GDM1 (cell line): ENCODE measurements at places on chromosomes 6 and 20.

DNA sequence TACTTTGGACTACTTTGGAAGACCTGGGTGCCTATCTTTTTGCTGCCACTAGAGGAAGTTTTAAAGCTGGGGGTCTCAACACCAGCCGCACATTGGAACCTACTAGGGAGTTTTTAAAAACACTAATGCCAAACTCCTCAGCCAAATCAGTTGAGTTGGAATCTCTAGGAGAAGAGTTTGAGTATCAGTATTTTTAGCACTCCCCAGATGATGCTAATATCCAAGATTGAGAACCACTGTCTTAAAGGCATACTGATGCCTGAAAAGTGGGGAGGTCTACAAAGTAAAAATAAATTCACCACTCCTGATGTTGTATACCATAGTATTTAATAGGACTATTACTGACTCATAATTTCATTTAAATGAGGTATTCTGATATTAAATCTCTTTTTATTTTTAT, 62.9 kb upstream of the COL21A1 start:
- no peak for DNase-seq

GRCh38 chr20:6671829-6672228, 95.7 kb upstream of the BMP2 start:
- no peak for DNase-seq

DNA sequence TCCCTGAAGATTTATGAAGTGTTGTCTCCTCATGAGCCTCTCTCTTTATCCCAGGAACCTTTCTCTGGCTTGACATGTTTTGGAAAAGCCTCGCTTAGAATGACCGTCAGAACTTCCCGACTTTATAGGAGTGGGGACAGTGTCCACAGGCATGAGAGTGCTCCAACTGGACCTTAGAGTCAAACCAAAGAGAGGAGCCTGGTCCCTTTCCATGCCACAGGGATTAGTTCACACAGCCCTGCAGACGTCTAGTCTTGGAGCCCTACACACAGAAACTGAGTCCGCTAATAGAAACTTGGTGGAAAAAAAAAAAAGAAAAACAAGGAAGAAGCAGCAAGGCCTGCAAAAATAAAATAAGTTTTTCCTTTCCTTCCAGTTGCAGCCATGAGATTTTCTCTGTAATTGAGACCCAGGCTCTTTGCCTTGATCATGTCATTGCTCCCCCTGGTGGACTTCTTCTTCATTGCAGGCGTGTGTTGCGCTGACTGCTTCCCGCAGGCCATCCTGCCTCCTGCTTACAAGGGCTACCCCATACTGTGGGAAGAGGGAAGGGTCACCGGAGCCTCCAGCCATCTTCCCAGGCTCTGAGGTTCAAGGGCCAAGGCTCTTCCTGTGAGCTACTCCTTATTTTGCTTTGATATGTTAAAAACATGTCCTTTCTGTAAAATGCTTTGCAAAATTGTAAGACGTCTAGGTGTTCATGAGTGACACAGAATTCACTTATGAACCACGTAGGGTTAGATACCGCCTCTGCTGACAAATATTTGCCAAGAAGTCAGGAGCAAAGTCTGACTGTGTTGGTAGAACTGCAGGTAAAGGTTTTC, 201.0 kb downstream of the UST start:
- peak; percentile 61 for DNase-seq

- no peak for DNase-seq
These were observed 160.2 kb downstream of the GMPR start for GRCh38 chr6:16398587-16398986.

- DNase-seq, result no peak
These were observed 50.3 kb downstream of the OR2B2 start for GRCh38 chr6:27861861-27862260.

GRCh38 chr20:40540166-40540565, 148.9 kb downstream of the MAFB start:
- DNase-seq, result no peak

GRCh38 chr6:121533321-121533841, 97.9 kb downstream of the GJA1 start:
- DNase-seq, result no peak

DNA sequence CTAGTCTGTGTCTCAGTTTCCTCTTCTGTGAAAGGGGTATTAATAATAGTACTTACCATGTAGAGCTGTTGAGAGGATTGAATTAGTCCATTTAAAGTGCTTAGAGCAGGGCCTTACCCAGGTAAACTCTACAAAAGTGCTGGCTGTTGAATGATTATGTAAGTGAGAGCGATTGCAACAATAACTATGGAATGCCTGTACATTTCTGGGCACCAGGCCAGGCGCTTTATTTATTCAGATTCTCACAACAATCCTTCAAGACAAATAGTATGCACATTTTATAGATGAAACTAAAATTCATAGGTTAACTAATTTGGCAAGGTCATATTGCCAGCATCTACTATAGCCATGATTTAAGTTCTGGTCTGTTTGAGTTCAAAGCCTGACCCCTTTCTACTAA, 78.3 kb upstream of the MMS22L start:
- no peak for DNase-seq

DNA sequence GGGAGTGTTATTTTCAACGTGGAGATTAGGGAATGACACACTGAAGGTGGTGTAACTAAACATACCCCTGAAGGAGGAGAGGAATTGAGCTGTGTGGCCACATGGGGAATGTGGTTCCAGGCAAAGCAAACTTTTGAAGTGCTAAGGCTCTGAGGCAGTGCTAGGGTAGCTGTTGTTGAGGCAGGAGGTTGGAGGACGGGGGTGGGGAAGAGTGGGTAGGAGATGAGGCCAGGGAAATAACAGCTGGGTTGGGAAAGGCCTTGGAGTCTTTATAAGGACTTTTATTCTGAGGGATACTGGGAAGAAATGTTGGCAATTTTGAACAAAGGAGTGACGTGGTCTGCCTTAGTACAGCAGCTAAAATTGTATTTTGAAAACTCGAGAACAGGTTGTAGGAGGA, 13.0 kb downstream of the RPRD1B start:
- no peak for DNase-seq

- no peak for DNase-seq
These were observed 208.1 kb upstream of the PROKR2 start for GRCh38 chr20:5524896-5525295.

DNA sequence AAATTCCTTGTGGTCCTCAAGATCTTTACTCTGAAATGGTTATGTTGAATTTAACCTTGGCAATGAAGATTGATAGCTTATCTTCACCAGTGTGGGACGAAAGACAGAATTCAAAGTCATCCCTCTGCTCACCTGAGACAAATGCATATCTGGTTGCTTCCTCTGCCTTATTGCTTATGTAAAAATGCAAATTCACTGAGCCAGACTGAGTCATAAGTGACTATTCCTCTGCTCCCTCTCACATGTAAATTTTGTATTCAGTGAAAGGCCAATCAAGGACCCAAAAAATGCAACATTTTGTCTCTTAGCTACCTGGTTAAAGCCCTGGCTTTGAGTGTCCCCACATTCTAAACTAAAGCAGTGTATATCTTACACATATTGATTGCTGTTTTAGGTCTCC, 593.1 kb upstream of the GJE1 start:
- DNase-seq, result no peak
